Astrocyte (in vitro differentiated cells and primary cell): ENCODE measurements at places on chromosomes 1 and 21.

- no peak for DNase-seq
Measured at GRCh38 chr1:24936684-24937083, 6.6 kb upstream of the RUNX3 start.

- peak; percentile 74 for DNase-seq
Measured at GRCh38 chr1:35319988-35320713, 51.6 kb downstream of the ZMYM4 start.

DNA sequence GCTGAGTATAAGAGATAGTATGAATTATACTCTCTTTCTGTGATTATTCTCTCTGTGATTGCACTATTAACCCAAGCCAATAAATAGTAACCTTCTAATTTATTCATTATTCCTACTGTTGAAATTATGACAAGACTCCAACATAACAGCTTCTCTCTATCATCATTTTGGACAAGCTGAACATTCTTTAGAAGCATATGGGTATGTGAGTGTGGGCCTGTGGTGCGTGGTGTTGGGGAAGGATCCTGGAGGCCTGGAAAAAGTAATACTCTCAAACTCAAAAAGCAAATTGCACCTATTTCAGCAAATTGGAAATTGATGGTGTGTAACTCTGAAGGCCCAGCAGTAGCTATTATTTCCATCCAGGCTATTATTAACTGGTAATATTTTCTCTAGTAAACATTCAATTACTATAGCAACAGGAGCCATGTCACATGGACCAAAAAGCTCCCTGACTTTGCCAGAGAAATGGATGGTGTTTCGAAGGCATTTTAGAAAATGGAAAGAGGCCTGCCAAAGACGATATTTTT lies 502.8 kb downstream of the LTN1 start:
- DNase-seq, result no peak

GRCh38 chr21:26445440-26445839 lies 127.6 kb downstream of the CYYR1 start:
- DNase-seq, result peak; percentile 87

- no peak for DNase-seq
Measured at GRCh38 chr21:40768056-40768455, 78.9 kb downstream of the DSCAM start.

- no peak for DNase-seq
Measured at GRCh38 chr21:45642122-45642813, 1.3 kb upstream of the PCBP3 start.

DNA sequence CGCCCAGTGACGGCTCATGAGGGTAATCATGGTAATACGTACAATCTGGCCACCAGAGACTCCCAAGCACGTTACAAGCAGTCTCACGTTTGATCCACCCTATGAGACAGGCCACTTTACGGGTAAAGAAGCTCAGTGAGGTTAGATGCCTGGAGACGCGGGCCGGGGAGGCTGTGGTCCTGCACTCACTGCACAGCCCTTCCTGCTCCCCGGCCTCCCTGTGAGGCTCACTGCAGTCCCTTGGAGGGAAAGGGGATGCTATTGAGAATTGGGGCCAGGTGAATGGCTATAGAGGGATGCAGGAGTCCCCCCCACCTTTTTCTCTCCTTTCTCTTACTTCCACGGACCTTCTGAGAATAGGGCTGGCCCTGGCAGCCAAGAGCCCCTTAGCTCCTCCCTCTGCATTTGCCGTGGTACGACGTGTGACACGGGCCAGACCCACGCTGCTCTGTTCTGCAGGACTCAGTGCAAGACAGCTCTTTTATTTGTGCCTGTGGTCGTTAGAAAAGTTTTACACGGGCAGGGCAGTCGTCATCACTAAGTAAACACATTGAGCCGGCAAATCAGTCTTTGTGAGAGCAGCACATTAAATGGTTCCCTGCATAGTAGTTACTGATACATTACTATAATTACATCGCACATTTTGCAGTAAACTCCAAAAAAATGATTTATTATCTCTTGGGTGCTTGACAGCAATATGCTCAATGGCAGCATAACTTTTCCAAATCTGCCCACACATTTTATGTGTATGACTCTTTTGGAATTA lies 18.8 kb downstream of the KIF26B start:
- DNase-seq, result peak; percentile 35

- DNase-seq, result no peak
Measured at GRCh38 chr1:181936768-181937581, 124.5 kb downstream of the ZNF648 start.

DNA sequence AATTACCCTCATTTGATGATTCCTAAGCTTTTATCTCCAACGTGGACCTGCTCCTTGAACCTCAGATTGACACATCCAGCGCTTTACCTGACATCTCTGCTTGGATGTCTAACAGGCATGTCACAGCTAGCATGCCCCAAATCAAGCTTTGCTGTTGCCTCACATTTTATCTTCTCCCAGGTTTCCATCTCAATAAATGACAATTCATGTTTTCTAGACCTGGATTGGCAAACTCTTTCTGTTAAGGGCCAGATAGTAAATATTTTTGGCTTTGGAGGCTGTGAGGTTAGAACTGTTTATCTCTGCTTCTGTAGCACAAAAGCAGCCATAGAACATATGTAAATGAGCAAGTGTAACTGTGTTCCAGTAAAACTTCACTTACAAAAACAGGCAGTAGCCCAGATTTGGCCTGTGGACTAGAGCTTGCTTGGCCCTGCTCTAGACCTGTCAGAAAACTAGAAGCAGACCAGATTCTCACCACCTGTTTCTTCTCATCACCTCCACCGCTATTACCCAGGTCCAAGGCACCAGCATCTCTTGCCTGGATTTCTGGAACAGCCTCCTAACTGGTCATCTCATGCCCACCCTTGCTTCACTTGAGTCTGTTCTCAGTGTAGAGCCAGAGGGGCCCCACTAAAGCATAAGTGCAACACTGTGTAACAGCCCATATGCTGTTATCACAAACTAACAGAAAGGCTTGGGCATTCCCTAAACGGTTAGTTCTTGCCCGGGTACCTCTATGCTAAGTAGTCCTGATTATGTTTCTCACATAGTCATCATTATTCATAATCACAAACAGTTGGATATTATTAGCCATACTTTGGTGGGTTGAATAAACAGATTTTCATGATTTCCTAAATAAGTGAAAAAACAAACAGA lies 42.3 kb downstream of the UBE4B start:
- no peak for DNase-seq

GRCh38 chr1:26162220-26162709 lies 3.4 kb downstream of the FAM110D start:
- DNase-seq, result no peak

- DNase-seq, result peak; percentile 77
Measured at GRCh38 chr1:167776151-167776550, 54.4 kb downstream of the MPZL1 start.

- DNase-seq, result no peak
Measured at GRCh38 chr1:193036337-193037047, 22.7 kb downstream of the UCHL5 start.

- peak; percentile 54 for DNase-seq
Measured at GRCh38 chr1:212366901-212367300, 47.8 kb downstream of the PACC1 start.

- DNase-seq, result peak; percentile 46
Measured at GRCh38 chr1:79059341-79059740, 52.8 kb upstream of the ADGRL4 start.

DNA sequence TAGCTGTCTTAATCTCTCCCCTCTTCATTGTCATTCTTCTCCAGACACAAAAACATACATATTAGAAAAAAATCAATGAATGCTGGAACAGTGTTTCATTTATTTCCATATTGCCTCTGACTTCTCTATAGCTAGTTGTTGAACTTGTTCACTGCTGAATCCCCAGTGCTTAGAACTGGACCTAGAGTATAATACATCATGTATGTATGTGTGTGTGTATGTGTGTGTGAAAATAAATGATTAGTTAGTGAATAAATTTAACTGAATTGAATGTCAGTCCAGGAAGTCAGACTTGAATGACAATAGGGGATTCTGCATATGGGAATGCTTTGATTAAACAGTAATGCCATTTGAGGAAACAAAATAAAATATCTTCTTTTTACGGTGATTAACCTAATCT lies 36.4 kb downstream of the FMO3 start:
- no peak for DNase-seq

GRCh38 chr1:41272601-41273000 lies 30.5 kb upstream of the SCMH1 start:
- DNase-seq, result no peak

DNA sequence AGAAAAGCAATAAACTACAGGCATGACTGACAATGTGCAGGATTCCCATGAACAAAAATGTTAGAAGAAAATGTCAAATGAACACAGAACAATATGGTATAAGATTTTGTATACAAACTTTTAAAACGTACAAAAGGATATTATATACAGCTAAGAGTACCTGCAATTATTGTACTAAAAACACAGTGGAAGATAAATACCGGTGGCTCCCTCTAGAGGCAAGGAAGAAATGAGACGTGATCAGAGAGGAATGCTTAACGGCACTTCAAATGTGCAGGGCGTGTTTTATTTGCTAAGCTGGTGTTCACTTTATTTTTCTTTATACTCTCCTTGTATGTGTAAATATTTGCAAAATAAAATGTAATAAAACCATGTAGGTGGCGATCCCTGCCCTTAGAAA lies 191.8 kb upstream of the SAMSN1 start:
- DNase-seq, result no peak

GRCh38 chr1:232011961-232012360 lies 385.4 kb downstream of the DISC1 start:
- peak; percentile 64 for DNase-seq

- no peak for DNase-seq
Measured at GRCh38 chr21:44878053-44878982, 4.8 kb upstream of the PTTG1IP start.

DNA sequence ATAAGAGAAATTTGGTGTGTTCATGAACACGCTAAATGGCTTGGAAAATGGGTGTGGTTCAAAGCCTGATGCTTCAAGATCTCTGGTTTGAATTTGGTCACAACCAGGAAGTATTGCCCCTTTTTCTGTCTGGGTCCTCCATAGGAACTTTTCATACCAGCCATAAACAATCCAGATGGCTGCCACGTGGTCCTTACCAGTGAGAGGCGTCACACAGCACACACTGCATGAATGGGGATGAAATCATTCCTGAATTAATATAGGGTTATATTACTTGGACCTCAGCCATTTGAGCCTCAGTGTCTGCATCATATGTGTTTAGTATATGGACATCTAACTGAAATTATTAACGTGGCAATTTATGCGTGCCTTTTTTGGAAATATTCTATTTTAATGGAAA lies 64.0 kb downstream of the PRRX1 start:
- no peak for DNase-seq

GRCh38 chr1:111221633-111222291 lies 5.8 kb upstream of the CHI3L2 start:
- DNase-seq, result peak; percentile 25

GRCh38 chr1:201640624-201641023 lies 101.7 kb downstream of the NAV1 start:
- peak; percentile 75 for DNase-seq

- no peak for DNase-seq
Measured at GRCh38 chr21:24276204-24276603, 1331.1 kb downstream of the MRPL39 start.
